Naive B cell (primary cell): ENCODE measurements at places on chromosomes 12 and 14.

- no peak overlapping the region for H3K27ac ChIP-seq
- H3K4me1 ChIP-seq = peaks cover 8% of the 10 kb centered on the region
- DNase-seq = no peak
- no peaks in the 10 kb centered on the region for H3K27me3 ChIP-seq
- peaks cover 6% of the 10 kb centered on the region for H3K36me3 ChIP-seq
- H3K4me3 ChIP-seq = no peak overlapping the region
These were observed 152.1 kb downstream of the DPF3 start for GRCh38 chr14:72741826-72742117.

- H3K4me1 ChIP-seq = peaks cover 2% of the 10 kb centered on the region
- H3K4me3 ChIP-seq = no peak overlapping the region
- no peaks in the 10 kb centered on the region for H3K27me3 ChIP-seq
- no peak overlapping the region for H3K27ac ChIP-seq
These were observed 1314.6 kb upstream of the TMEM132C start for GRCh38 chr12:126952096-126953007.

DNA sequence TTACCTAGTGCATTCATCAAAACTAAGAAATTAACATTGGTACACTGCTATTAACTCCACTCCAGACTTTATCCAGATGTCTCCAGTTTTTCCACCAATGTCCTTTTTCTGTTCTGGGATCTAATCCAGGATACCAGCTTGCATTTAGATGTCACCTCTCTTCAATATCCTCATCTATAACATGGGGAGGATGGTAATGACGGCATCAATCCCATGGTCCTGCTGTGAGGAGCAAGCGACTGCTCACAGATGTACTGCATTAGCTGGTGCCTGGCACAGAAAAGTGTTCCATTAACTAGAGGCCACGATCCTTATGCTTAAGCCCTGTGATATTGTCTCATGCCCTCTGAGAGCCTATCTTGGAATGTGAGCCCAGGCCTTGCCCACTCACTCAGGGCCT, 53.8 kb downstream of the CALM1 start:
- H3K4me3 ChIP-seq = no peak overlapping the region
- peaks cover 13% of the 10 kb centered on the region for H3K4me1 ChIP-seq
- H3K27ac ChIP-seq = no peak overlapping the region

DNA sequence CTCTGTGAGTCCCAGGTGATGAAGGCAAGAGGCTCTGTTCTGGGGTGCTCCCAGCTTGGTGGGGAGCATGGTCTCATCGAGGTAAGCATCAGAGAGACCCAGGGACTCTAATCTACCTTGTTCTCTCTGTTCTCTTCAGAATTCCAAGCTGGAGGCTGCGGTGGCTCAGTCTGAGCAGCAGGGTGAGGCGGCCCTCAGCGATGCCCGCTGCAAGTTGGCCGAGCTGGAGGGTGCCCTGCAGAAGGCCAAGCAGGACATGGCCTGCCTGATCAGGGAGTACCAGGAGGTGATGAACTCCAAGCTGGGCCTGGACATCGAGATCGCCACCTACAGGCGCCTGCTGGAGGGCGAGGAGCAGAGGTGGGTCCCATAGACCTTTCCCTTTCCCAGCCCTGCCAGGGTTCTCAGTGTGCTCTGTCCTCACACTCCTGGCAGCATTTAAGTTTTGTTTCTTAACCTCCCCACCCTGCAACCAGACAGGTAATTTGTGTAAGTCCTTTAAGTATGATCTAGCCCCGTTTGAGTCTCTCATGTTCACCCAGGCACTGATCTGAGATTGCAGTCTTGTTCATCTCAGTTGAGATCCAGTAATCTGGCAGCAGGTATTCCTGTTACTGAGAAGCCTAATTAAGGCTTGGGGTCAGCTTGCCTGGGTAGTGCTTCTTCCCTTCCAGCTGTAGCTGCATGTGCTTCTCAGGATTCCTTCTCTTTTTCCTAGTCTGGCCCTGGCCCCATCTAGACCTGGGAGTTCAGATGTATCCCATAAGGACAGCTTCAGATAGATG, 14.8 kb upstream of the KRT81 start:
- H3K36me3 ChIP-seq = peaks cover 15% of the 10 kb centered on the region
- DNase-seq = no peak
- peaks cover 27% of the 10 kb centered on the region for H3K27me3 ChIP-seq
- no peak overlapping the region for H3K4me3 ChIP-seq
- H3K4me1 ChIP-seq = peaks cover 17% of the 10 kb centered on the region

DNA sequence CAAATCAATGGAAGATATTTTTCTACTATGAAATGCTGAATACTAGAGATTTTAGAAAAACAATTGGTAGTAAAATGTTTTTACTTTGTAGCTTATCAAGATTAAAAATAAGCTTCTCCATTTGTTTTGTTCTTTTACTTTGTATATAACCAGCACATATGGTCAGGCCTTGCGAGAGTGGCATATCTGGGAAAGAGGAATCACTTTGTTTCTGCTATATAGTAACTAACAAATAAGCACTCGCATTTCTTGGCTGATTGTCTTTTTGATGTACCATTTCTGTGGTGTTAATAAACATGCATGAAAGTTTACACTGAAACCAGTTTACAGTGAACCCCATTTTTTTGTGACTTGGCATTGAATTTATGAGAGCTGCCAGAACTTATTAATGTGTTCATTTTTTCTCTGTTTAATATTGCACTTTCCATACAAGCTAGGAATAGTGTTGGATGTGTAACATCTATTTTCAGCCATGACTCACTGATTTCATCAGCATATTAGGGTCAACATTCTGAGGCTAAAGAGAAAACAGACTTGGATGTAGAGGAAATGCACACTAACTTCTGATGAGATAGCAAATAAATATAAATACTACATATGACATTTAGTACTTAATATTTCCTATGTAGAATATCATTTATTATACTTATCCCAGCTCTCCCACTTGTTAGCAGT, 635.5 kb downstream of the KCNH5 start:
- no peak overlapping the region for H3K27ac ChIP-seq
- no peak for DNase-seq
- no peaks in the 10 kb centered on the region for H3K27me3 ChIP-seq
- H3K36me3 ChIP-seq = no peaks in the 10 kb centered on the region
- no peaks in the 10 kb centered on the region for H3K4me1 ChIP-seq

- H3K27ac ChIP-seq = no peak overlapping the region
- no peak overlapping the region for H3K4me3 ChIP-seq
- H3K36me3 ChIP-seq = no peaks in the 10 kb centered on the region
- peaks cover 6% of the 10 kb centered on the region for H3K4me1 ChIP-seq
These were observed 6.5 kb downstream of the KRT86 start for GRCh38 chr12:52280796-52281560.

- peaks cover 18% of the 10 kb centered on the region for H3K36me3 ChIP-seq
- H3K27ac ChIP-seq = peak overlapping the region; percentile 98
- no peaks in the 10 kb centered on the region for H3K27me3 ChIP-seq
- peaks cover 57% of the 10 kb centered on the region for H3K4me1 ChIP-seq
These were observed 233.0 kb upstream of the PLEKHG7 start for GRCh38 chr12:92469837-92470236.

GRCh38 chr12:109291117-109291516, 18.0 kb downstream of the FOXN4 start:
- H3K27ac ChIP-seq = no peak overlapping the region
- peaks cover 18% of the 10 kb centered on the region for H3K27me3 ChIP-seq
- no peak overlapping the region for H3K4me3 ChIP-seq
- no peak for DNase-seq

- no peaks in the 10 kb centered on the region for H3K36me3 ChIP-seq
- DNase-seq = no peak
- H3K4me1 ChIP-seq = no peaks in the 10 kb centered on the region
- no peak overlapping the region for H3K4me3 ChIP-seq
These were observed 55.0 kb downstream of the TMX1 start for GRCh38 chr14:51294951-51295525.
